Activated CD4-positive, alpha-beta memory T cell treated with anti-CD3 and anti-CD28 coated beads, Interleukin-2, amount 10 ng/mL, durations not matched to agents 7 days and 5 days (primary cell): ENCODE measurements at places on chromosomes 4 and X. TPM values are rescaled to one million over a fixed set of nuclear protein-coding genes. Genes with fewer than 3 reads are reported as not detected.
A peak's percentile ranks its signal among the peaks of the same experiment; 100 is the strongest.

GRCh38 chrX:123859409-123859845, 426 bp upstream of the XIAP start:
- no peaks in the 10 kb centered on the region for H3K27me3 ChIP-seq
- peak overlapping the region; percentile 94 for H3K27ac ChIP-seq
- peak overlapping the region; percentile 88 for H3K4me3 ChIP-seq
- peaks cover under 1% of the 10 kb centered on the region for H3K36me3 ChIP-seq
- H3K4me1 ChIP-seq, result peaks cover 21% of the 10 kb centered on the region

- no peak overlapping the region for H3K4me3 ChIP-seq
- DNase-seq, result no peak
- peaks cover 4% of the 10 kb centered on the region for H3K36me3 ChIP-seq
- no peak overlapping the region for H3K27ac ChIP-seq
Observed at GRCh38 chr4:150664935-150665334, 83.0 kb downstream of the MAB21L2 start.

DNA sequence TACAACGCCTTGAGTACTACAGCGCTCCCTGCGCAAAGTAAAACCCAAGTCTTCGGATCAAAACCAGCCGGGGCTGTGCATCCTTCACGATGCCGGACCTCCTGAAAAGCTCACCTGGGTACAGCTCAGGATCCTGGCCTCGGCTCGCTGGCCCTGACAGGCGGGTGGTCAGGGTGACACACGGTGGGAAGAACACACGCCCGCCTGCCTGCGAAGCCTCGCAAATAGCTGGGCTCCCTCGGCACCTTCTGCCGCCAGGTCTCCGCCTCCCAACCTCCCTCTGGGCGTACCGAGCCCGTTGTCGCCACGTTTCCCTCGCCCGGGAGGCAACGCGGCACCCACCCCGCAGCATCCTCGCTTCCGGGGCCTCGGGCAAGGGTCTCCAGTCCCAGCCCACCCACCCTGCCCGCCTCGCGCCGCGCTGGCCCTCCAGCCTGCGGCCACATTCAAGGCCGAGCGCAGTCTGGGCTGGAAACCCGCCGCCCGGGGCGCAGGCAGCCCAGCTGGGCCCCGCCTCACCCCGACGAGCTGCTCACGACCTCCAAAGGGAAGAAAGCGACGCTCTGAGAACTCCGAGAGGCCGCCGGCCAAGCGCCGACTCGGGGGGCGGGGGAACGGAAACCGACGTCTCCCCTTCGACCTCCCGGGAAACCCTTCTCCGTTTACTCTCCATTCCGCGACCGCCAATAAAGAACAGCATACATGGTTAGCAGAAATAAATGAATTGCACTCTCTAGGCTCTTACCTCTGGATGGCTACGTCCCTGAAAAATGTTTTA, 511 bp downstream of the PPM1K start:
- DNase-seq, result peak; percentile 70
- H3K4me1 ChIP-seq, result peaks cover 55% of the 10 kb centered on the region
- no peaks in the 10 kb centered on the region for H3K27me3 ChIP-seq
- H3K27ac ChIP-seq, result peak overlapping the region; percentile 100
- peaks cover 45% of the 10 kb centered on the region for H3K36me3 ChIP-seq
- H3K4me3 ChIP-seq, result peak overlapping the region; percentile 96

DNA sequence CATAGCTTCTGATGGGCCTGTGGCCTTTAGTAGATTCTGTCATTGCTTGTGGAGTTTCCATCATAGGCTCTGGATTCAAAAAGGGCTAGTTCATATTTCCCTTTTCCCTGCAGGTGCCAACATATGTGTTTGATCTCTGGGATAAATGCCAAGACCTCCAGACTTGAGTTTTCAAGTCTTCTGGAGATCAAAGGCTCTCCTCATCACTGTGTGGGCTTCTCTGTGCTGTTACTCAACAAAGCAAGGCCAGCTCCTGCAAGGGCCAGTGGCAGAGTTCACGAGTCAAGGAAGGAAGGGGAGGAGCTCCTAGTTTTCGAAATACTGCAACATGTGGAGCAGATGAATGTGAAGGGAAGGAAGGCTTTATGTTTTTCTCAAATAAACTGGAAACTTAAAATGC, 62.7 kb upstream of the SCML1 start:
- no peaks in the 10 kb centered on the region for H3K36me3 ChIP-seq
- H3K27ac ChIP-seq, result no peak overlapping the region
- DNase-seq, result no peak
- H3K4me1 ChIP-seq, result no peaks in the 10 kb centered on the region

GRCh38 chr4:43843501-43843900, 605.1 kb downstream of the KCTD8 start:
- H3K4me3 ChIP-seq, result no peak overlapping the region
- no peaks in the 10 kb centered on the region for H3K4me1 ChIP-seq
- DNase-seq, result no peak
- H3K27me3 ChIP-seq, result no peaks in the 10 kb centered on the region
- H3K36me3 ChIP-seq, result no peaks in the 10 kb centered on the region
- no peak overlapping the region for H3K27ac ChIP-seq

- DNase-seq, result no peak
- no peak overlapping the region for H3K4me3 ChIP-seq
- no peak overlapping the region for H3K27ac ChIP-seq
- peaks cover 27% of the 10 kb centered on the region for H3K36me3 ChIP-seq
Observed at GRCh38 chr4:73187325-73187724, 71.3 kb downstream of the ANKRD17 start.

- H3K4me3 ChIP-seq, result no peak overlapping the region
- peaks cover 18% of the 10 kb centered on the region for H3K4me1 ChIP-seq
- peaks cover 34% of the 10 kb centered on the region for H3K36me3 ChIP-seq
- no peak for DNase-seq
- H3K27me3 ChIP-seq, result no peaks in the 10 kb centered on the region
Observed at GRCh38 chrX:155221351-155221750, 5.1 kb downstream of the VBP1 start.

GRCh38 chrX:133335027-133335426, 80.3 kb downstream of the GPC4 start:
- no peak overlapping the region for H3K4me3 ChIP-seq
- no peaks in the 10 kb centered on the region for H3K4me1 ChIP-seq
- H3K27ac ChIP-seq, result no peak overlapping the region
- no peaks in the 10 kb centered on the region for H3K27me3 ChIP-seq
- no peak for DNase-seq

- no peak for DNase-seq
- no peaks in the 10 kb centered on the region for H3K36me3 ChIP-seq
- H3K4me1 ChIP-seq, result no peaks in the 10 kb centered on the region
- peaks cover 8% of the 10 kb centered on the region for H3K27me3 ChIP-seq
Observed at GRCh38 chr4:39410415-39410814, 3.7 kb downstream of the KLB start.

GRCh38 chr4:75254745-75255144, 259.5 kb downstream of the RCHY1 start:
- DNase-seq, result no peak
- H3K36me3 ChIP-seq, result no peaks in the 10 kb centered on the region
- no peak overlapping the region for H3K27ac ChIP-seq
- no peak overlapping the region for H3K4me3 ChIP-seq
- no peaks in the 10 kb centered on the region for H3K4me1 ChIP-seq

DNA sequence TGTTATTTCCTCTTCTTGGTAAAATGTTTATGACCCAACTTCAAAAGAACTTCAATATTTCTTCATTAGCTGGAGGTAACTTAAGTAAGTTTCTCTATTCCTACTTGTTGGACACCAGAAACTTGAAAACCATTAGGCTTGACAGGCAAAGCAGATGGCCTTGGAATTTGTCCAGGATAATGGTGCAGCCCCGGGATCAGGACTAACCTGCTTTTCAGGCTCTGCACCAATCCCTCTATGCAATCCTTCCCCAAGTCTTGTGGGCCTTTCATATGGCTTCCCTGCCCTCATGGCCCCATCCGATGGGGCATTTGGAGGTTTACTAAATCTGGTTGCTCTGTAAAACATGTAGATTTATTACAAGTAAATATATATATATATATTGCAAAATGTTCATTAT, 68.5 kb downstream of the SPINK2 start:
- H3K4me1 ChIP-seq, result peaks cover 19% of the 10 kb centered on the region
- peaks cover 2% of the 10 kb centered on the region for H3K36me3 ChIP-seq
- no peak for DNase-seq
- peaks cover 4% of the 10 kb centered on the region for H3K27me3 ChIP-seq
- H3K4me3 ChIP-seq, result no peak overlapping the region

DNA sequence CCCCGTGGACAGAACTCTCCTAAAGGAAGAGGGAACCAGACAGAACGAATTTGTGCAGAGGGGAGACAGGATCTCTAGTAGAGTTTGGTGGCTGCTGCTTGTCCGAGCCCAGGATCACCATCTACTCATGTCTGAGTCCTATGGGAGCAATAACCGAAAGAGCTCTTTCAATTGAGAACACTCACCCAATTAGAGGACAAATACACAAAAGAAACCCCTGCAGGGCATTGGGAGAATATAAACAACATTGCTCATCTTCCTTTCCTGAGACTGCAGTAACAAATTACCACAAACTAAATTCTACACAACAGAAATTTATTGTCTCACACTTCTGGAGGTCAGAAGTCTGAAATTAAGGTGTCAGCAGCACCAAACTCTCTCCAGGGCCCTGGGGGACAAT, 65.6 kb downstream of the SPINK2 start:
- H3K27ac ChIP-seq, result no peak overlapping the region
- DNase-seq, result no peak
- peaks cover 34% of the 10 kb centered on the region for H3K4me1 ChIP-seq

GRCh38 chrX:129566073-129566472, 26.0 kb downstream of the OCRL start:
- DNase-seq, result no peak
- H3K27ac ChIP-seq, result no peak overlapping the region
- H3K4me1 ChIP-seq, result peaks cover 7% of the 10 kb centered on the region
- peaks cover 9% of the 10 kb centered on the region for H3K36me3 ChIP-seq
- no peaks in the 10 kb centered on the region for H3K27me3 ChIP-seq

GRCh38 chr4:87012265-87012953, 77.6 kb downstream of the AFF1 start:
- no peaks in the 10 kb centered on the region for H3K27me3 ChIP-seq
- no peak for DNase-seq
- H3K36me3 ChIP-seq, result peaks cover 13% of the 10 kb centered on the region
- H3K27ac ChIP-seq, result no peak overlapping the region
- H3K4me3 ChIP-seq, result no peak overlapping the region
- peaks cover 72% of the 10 kb centered on the region for H3K4me1 ChIP-seq

DNA sequence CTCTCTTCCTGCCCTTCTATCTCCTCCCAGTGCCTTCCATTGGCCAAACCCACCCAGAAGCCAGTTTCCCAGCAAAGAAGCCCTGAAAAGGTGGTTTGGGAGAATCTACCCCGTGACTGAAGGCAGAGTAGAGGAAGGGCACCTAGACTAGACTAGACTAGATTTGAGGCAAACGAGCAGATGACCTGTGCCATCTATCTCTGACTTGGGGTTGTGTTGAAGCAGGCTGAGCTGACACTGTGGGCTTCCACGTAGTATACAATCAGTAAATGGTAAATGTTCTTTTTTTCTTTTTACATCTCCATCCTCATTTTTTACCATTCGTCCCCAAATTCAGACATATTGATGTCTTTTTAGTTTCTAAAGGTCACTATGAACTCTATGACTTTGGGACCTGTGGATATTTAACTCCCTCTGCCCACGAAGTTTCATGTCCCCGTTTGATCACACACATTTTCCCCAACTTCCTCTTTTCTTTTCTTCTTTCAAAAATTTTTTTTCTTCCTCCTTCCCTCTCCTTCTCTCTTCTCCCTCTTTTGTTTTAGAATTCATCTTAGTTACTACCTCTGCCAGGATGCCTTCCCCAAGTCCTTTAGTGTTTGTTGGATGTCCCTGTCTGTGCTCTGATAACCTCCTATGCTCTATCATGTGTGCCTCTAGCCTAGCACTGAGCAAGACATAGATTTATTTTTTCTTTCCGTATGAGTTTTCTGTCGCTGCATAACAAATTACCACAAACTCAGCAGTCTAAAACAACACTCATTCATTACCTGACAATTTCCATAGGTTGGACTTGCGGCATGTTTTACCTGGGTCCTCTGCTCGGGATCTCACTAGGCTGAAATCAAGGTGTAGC, 6.2 kb upstream of the AFF1 start:
- H3K36me3 ChIP-seq, result peaks cover 8% of the 10 kb centered on the region
- H3K27ac ChIP-seq, result no peak overlapping the region
- DNase-seq, result no peak
- no peak overlapping the region for H3K4me3 ChIP-seq
- H3K4me1 ChIP-seq, result peaks cover 9% of the 10 kb centered on the region

GRCh38 chr4:112130906-112131305, 14.3 kb upstream of the FAM241A start:
- peaks cover 15% of the 10 kb centered on the region for H3K27me3 ChIP-seq
- no peaks in the 10 kb centered on the region for H3K36me3 ChIP-seq
- H3K27ac ChIP-seq, result no peak overlapping the region
- no peak overlapping the region for H3K4me3 ChIP-seq
- no peak for DNase-seq

DNA sequence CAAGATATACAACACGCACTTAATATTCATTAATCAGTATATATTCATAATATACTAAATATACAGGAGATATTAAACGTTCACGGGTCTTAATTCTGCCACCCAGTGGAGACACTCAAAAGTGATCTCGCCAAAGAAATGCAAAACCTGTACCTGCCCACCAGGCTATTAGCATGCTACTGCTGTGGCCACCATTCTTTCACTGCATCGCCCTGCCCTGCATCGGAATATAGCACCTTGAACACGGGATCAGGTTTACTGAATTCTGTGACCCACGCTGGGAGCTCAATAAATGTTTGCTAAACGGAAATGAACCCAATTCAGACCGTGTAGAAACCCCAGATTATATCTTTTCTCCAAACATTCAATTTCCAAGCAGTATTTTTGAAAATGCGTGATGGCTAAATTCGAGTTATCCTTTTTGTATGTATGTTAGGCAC, 840 bp upstream of the CLCN3 start:
- peak; percentile 55 for DNase-seq
- H3K4me1 ChIP-seq, result peaks cover 55% of the 10 kb centered on the region
- no peaks in the 10 kb centered on the region for H3K27me3 ChIP-seq

DNA sequence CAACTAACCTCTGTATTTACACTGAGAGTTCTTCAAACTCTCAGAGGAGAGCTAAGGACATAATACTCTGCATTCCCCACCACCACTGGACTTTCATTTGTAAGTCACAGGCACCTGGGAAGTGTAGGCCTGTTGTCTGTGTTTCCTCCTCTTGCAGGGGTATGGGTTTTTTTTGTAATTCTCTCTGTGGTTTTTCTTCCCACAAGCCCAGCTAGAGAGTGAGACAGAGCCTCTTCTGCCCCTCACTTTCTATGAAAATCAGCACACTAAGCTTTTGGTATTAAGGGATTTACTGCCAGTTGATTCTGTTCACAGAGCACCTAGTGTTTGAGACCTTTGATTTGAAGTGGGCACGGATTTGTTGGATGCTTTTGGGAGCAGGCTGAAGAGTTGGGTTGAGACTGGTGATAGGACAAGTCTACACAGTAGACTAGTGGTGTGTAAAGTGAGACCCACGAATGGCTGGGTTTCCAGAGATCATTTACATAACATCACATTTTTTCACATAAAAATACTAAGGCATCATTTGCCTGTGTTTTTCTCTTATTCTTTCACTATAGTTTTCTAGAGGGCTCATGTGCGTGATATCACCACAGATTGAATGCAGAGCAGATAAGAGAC, 28.9 kb upstream of the WDR17 start:
- H3K27ac ChIP-seq, result no peak overlapping the region
- H3K27me3 ChIP-seq, result no peaks in the 10 kb centered on the region
- no peaks in the 10 kb centered on the region for H3K36me3 ChIP-seq
- H3K4me1 ChIP-seq, result no peaks in the 10 kb centered on the region
- DNase-seq, result no peak

- no peak for DNase-seq
- no peak overlapping the region for H3K27ac ChIP-seq
- H3K4me1 ChIP-seq, result no peaks in the 10 kb centered on the region
- H3K36me3 ChIP-seq, result no peaks in the 10 kb centered on the region
- H3K27me3 ChIP-seq, result no peaks in the 10 kb centered on the region
Observed at GRCh38 chr4:167831855-167832254, 260.5 kb upstream of the ANXA10 start.

Gene UGT2A1
- not detected for total RNA-seq

Gene FDCSP
- not detected for total RNA-seq

Gene FOXR2
- not detected for total RNA-seq

Gene DDX60
- 147 TPM for total RNA-seq

Gene NOX1
- total RNA-seq, result not detected

Gene GAK
- 156 TPM for total RNA-seq
